NCI-H2081 (cell line): ENCODE measurements at places on chromosomes 1 and 21.
A peak's percentile ranks its signal among the peaks of the same experiment; 100 is the strongest.

- no peak for DNase-seq
Observed at GRCh38 chr1:89200663-89201062, 1.9 kb upstream of the GBP4 start.

DNA sequence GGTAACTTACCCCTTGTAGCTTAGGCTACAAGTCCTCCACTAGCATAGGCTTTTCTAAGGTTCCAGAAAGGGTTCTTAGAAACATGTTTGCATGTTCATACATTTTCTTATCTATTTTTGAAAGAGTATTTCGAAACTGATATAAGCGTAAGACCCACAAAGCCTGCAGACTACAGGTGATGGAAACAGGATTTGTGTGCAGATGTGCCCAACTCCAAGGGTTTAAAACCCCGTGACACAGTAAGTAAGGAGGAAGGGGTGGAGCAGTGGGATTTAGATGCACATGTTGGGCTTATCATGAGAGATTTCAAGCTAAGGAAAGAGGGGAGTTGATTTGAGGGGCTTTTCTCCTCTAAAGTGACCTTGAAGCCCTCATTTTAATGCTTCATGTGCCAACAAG lies 164.7 kb downstream of the LTN1 start:
- no peak for DNase-seq

GRCh38 chr21:45105906-45106485 lies 31.6 kb downstream of the ADARB1 start:
- no peak for DNase-seq

GRCh38 chr1:200738949-200739651 lies 407 bp downstream of the CAMSAP2 start:
- peak; percentile 77 for DNase-seq

DNA sequence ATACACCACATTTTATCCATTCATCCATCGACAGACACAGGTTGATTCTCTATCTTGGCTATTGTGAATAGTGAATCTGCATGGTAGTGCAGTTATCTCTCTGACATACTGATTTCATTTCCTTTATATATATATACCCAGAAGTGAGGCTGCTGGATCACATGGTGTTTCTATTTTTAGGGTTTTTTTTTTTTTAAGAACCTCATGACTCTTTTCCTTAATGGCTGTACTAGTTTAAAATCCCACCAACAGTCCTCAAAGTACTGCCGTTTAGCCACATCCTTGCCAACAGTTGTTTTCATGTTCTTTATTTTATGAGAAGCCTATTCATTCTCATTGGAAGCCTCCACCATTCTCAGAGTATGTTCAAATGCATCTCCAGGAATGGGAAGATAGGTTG lies 258.7 kb upstream of the SNX7 start:
- DNase-seq: no peak

DNA sequence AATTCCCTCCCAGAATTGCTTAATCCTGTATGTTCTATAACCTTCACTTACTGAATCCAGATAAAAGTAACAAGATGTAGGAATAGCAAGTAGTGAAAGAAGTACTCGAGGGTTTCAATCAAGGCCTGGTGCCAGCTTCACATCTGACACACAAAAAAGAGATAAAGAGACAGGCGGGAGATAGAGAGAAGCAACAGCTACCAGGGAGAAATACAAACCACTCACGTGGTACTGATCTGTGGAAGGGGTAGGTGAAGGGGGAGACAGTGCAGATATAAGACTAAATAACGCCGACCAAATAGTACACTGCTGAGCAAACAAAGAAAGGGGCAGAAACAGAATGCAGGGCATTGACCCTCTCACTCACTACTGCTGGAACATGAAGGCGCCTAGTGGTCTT lies 295.2 kb downstream of the NEGR1 start:
- no peak for DNase-seq

DNA sequence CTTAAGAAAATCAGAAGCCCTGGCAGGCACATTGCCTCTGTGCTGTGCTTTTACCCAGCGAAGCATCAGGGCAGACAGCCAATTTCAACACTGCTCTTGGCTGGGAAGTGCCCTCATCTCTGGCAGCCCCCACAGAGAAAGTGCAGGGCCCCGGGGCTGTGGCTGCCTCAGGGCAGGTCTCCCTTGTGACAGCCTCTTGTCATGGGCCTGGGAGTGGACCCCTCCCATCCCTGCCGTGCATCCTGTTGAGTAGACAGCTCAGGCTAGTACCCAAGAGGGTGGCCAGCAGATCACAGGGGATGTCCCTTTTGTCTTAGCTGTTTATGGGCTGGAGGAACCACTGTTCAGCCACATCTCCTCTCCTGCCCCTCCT lies 23.3 kb downstream of the TTC34 start:
- DNase-seq: no peak

DNA sequence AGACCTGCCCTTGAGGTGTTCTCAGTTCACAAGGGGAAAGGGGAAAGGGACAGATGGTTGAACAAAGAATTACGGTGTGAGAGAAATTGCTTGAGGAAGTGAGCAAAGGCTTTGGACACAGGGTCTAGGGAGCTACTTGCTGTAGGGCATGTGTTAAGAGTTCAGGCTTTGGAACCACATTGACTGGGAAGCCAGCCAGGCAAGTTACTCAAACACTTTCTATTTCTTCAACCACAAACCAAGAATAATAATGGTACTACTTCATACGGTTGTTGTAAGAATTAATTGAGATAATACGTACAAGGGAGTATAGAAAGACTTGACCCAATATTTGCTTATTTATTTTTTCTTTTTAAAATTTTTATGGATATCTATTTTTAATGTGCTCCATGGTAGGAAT lies 26.6 kb downstream of the AK4 start:
- no peak for DNase-seq

GRCh38 chr1:189131576-189131975 lies 1346.1 kb downstream of the BRINP3 start:
- no peak for DNase-seq

GRCh38 chr1:200518524-200518923 lies 102.0 kb downstream of the KIF14 start:
- DNase-seq: peak; percentile 30

GRCh38 chr1:199404191-199404590 lies 623.3 kb upstream of the NR5A2 start:
- DNase-seq: no peak

DNA sequence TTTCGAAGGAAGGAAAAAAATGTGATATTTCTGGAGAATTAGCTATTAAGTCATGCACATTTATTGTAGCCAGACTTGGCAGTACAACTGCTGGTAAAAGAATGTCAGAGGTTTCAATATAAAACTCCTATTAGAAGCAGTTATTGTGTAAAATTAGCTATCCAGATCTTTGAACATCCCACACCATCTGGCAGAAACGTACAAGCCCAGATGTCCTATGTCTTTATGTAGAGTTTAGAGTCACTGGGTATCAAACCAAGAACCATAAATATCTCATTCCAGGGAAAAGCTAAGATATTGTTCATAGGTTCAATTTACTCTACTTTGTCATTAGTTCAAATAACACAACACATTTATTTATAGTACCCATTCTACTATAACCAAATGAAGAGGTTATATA lies 31.4 kb downstream of the OLFM3 start:
- no peak for DNase-seq

- no peak for DNase-seq
Observed at GRCh38 chr1:84603941-84604830, 29.9 kb upstream of the CTBS start.

DNA sequence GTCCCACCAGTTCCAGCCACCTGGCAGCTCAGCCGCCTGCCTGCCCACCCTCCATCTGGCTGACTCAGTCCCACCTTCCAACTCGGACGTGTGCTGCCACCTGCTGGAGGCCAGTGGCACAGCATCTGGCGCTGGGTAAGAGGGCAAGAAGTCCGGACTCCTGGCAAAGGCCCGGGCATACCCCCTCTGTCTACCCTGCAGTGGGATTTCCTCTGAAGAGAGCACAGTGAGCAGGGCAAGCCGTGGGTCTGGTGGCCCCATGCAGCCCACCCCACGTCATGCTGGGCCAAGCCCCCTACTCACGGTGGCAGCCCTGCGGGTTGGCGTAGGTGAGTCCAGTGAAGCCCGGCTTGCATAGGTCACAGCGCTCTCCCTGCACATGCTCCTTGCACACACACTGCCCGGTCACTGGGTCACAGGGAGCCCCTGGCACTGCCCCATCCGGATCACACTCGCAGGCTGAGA lies 24.5 kb downstream of the LAMB3 start:
- peak; percentile 85 for DNase-seq

DNA sequence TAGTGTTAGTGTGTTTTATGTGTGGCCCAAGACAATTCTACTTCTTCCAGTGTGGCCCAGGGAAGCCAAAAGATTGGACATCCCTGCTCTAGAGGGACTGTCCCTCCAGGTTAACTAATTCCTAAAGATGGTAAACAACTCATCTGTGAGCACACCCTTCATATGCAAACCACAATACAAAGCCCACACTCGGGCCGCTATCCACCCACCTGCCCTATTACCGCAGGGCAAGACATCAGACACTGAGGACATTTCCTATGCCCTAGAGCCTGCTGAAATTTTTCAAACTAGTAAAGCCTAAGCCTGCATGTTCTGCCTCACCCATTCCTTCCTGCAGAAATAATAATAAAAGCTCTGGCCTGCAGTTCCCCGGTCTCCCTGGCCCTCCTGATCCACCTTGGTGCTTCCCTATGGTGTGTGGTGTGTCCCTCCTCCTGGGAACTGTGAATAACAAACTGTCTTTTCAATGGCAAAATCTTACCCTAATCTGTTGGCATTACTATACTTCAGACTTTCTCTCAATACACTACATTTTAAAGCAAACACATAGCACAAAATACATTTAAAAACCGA lies 39.3 kb upstream of the NTPCR start:
- DNase-seq: no peak

DNA sequence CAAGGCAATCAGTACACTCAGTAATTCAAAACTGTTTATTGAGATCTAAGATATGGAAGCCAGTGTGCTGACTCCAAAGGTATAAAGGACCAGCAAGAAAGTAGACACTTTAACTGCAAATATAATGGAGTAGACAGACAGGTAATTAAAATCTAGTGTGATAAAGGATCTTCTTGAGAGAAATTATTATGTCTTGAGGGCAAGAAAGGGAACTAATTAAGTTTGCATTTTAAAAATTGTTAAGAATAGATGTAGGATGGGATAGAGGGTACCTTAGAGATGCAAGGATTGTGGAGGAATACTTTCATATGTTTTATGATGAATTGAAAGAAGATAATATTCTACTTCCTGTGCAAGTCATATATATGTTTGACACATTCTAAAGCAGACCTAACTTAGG lies 825.3 kb downstream of the LTN1 start:
- no peak for DNase-seq

GRCh38 chr1:161335796-161336195 lies 21.6 kb downstream of the SDHC start:
- DNase-seq: no peak

- DNase-seq: no peak
Observed at GRCh38 chr1:53142226-53142853, at the start of gene SLC1A7. Gene SLC1A7, minus strand, starts transcription at chr1:53142638. Its CDS starts 189 bp downstream, at chr1:53142449.
